ENCODE measurements at places on chromosomes 2 and 18.

GRCh38 chr2:240788482-240788881 is 31.5 kb downstream of the KIF1A start:
- no peak for DNase-seq

GRCh38 chr2:65436824-65437221 is 4.4 kb upstream of the SPRED2 start:
- no peak for DNase-seq

- DNase-seq: no peak
Measured at GRCh38 chr2:43107679-43108078, 118.7 kb downstream of the ZFP36L2 start.

DNA sequence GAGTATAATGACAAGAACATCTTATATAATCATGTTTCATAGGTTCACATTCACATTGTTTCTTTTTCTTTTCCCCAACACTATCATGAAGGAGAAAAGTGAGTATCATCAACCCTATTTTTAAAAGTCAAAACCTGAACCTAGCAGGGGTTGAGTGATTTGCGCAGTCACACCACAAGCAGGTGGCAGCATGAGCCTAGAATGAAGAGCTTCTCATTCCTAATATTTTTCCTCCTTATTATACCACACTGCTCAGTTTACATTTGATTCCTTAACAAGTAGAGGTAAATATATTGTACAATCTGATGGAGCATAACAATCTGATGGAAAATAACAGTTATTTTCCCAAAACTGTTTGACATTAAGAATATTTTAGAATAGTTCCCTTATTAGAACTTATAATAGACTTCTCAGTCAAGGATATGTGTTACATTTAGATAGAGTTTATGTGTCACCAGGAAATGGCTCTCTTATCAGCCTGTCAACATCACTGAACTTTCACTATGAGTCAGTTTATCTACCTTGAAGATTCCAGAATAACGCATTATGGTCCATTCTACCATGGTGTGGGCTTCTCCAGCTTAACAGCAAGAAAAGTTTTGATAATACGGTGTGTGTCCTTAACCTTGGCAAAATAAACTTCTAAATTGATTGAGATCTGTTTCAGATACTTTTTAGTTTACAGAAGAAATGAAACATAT is 119.5 kb downstream of the NEB start:
- no peak for DNase-seq

GRCh38 chr2:36672199-36672598 is 24.3 kb upstream of the VIT start:
- DNase-seq: no peak

DNA sequence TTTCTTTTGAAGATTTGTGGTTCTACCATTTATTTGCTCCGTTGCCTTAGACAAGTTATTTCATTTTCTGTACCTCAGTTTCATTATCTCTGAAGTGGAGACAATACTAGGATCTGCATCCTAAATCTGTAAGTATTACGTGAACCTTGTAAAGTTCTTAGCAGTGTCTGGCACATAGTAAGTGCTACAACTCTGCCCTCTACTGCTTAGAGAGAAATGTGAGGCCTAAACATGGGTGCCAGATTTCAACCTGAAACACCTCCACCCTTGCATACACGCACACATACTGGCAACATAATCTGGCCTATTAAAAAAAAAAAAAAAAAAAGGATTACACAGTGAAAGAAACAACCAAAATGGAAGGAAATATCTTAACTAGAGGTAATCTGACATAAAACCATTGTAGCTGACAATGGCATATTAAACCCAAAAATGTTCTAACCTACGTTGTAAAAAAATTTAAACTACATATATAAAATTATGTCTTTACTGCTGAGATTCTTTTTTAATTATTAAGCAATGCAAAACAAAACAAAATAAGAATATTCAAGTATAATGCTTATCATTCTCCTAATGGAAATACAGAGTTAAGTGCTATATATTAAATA is 132.6 kb downstream of the MAP2 start:
- no peak for DNase-seq

GRCh38 chr2:25204190-25204838 is 35.9 kb upstream of the POMC start:
- DNase-seq: no peak

DNA sequence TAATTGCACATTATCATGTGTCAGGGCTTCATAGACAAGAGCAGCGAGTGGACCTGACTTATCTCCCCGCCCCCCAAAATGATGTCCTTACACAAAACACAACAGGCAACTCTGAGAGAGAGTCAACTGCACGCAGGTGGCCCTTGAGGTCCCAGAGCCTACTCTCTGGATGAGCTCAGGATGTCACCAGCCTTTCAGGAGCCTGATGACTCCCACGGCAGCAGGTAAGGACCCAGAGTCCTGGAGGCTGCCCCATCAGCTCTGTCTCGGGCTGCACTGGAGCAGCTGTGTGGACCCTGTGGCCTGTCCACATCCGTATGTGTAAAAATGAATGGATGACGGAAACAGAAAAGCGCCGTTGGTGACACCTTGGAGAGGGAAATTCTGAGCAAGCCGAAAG is 130.9 kb downstream of the HDAC4 start:
- DNase-seq: no peak

- no peak for DNase-seq
Measured at GRCh38 chr2:143146815-143147530, 17.8 kb downstream of the ARHGAP15 start.

- no peak for DNase-seq
Measured at GRCh38 chr18:22169011-22169888, at the start of gene GATA6. GATA6 (plus strand) TSS chr18:22169589; CDS start chr18:22171145, 1,556 bp downstream.

DNA sequence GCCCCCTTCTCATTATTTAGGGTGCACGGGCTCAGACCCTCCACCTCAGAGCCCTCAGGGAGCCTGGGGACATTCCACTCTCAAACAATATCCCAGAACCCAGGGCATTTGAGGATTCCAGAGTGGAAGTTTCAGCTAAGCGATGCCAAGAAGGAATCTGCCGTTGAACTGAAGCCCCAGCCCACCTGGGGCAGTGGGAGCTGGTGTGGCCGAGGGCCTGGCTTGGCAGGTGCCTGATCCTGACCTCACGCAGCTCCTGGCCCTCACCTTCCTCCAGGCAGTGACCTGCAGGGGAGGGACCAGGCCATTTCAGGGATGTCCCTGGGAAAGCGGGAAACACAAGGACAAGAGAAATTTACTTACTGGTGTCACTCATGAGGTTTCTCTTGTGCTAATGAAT is 58.2 kb downstream of the ACKR3 start:
- no peak for DNase-seq

DNA sequence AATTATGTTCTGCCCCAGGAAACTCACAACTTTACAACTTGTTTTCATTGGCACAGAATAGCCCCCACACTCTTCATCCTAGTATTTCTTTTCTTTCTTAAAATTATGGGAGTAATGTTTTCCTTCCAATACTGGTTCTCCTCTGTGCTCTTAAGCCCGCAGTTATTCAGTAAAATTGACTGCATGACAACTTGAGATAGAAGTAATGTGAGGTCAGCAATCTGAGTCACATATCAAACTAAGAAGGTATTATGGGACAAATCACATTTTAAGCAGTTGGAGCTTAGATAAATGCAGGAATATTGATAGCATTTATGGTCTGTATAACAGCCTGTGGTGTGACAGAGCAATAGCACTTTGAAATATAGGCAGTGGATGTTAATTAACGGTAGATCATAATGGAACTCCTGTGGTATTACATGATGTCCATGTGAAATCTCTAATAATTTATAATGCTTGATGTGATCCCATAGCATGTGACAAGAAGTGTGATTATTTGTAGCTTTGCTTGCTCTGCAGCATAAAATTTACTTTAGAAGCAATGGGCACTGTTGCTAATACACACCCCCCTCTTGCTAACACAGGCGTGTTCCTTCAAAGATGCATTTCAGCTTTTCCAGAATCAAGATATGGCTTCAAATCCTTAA is 351.4 kb upstream of the CDH20 start:
- DNase-seq: no peak

DNA sequence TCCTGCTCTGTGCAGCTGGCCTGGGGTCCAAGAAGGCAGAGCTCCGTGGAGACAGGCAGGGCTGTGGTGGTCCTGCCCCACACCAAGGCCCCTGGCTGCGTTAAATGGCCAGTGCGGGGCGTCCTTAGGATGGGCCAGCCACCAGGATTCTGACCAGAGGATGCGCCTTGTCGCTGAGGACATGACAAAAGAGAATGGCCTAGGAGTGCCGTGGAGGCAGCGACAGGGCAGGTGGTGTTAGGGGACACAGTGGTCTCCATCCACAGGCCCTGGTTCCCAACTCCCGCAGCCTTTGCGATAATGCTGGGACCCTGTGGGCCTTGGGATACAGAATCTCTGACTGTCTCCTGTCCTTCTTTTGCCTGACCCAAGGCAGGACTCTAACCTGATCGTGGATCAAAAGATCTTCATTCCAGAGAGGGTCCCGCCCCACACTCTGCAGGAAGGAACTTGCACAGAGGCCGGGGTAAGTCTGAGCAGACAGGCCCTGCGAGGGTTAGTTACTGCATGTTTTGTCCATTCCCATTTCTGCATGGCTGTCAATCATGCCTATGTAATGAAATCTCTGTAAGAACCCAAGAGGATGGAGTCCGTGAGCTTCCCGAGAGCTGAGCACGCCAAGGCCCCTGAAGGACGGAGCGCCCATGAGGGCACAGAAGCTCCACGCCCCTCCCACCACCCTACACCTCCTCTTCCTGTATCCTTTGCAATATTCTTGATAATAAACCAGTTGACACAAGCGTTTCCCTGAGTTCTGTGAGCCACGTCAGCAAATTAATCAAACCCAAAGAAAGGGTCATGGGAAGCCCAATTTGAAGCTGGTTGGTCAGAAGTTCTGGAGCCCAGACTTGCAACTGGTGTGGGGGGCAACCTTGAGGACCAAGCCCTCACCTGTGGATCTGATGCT is 251.5 kb upstream of the SALL3 start:
- no peak for DNase-seq

DNA sequence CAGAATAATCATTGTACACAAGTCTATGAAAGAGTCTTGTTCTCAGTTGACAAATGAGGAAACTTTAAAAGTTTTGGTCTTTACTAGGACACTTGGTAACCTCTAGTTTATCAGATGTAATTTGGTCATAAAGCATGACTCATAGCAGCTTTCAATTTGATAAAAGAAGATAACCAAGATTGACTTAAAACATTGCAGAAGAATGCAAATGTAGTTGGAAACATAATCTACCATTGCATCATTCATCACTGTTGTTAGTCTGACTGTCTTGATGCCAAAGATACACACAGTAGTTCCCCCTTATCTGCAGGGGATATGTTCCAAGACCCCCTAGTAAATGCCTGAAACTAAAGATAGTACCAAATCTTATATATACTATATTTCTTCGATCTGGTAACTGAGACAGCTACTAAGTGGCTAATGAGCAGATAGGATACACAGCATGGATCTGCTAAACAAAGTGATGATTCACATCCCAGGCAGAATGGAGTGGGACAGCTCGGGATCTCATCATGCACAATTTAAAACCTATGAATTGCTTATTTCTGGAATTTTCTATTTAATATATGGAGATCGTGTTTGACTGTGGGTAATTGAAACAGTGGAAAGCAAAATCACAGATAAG is 131.4 kb upstream of the CCDC68 start:
- DNase-seq: no peak

- no peak for DNase-seq
Measured at GRCh38 chr2:191514613-191515012, 163.3 kb upstream of the NABP1 start.

DNA sequence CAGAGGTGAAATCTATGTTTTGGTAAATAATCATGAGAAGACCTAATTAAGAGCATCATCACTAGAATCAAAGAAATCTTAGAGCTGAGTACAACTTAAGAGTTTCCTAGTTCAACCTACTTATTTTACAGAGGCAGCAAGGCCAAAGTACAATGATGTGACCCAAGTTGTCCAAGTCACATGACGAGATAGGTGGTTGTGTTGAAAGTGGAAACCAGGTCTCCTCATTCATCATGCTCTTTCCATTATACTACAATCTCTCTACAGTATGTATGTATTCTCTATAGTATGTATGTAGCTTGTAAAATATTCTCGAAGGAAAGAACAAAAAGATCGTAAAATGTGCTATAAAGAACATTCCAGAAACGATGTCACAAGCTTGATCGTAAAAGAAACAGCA is 895.0 kb upstream of the FSHR start:
- DNase-seq: no peak

DNA sequence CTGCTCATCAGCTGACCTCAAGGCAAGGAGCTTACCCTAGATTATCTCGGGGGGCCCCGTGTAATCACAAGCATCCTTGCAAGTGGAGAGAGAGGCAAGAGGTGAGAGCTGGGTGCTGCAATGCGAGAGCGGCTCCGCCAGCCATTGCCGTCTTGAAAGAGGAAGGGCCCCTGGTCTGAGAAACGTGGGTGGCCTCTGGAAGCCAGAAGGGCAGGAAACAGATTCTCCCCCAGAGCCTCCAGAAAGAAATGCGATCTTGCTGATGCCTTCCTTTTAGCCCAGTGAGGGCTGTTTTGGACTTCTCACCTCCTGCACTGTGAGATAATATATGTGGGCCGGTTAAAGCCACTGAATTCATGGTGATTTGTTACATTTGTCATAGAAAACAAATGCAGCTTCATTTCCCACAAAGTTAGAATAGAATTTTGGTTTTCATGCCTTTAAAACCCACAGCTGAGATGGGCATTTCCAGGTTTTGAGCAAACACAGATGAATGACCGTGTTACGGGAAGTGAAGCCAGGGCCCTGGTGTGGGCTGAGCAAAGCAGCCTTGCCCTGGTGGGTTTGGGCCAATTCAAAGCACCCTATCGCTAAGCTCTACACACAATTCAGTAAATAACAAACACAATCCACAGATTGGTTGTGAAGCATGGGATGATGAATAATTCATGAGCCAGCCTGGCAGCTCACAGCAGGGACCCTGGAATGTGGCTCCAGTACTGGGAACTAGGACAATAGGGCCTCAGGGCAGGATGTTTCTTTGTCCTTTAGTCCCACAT is 319.9 kb upstream of the HS6ST1 start:
- no peak for DNase-seq

DNA sequence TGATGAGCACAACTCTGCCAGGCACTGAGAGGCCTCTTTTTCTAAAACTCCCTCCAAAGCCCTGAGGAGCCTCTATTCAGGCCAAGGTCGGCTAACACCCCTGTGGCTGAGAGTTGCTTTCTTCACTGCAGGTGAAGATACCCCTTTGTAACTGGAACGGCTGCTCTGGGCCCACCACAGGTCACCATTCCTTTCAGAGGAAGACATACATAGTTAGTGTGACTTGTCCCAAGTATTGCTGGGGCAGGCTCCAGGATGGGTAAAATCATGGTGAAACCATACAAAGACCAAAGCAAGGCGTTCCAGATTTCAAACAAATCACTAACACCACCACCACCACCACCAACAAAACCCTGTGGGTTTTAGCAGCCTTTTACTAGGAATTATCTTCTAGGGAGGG is 36.8 kb downstream of the CHST10 start:
- no peak for DNase-seq

GRCh38 chr2:15092691-15093090 is 460.2 kb downstream of the LRATD1 start:
- no peak for DNase-seq

- no peak for DNase-seq
Measured at GRCh38 chr2:79757526-79757925, 244.7 kb downstream of the CTNNA2 start.

- DNase-seq: no peak
Measured at GRCh38 chr2:221896505-221897151, 324.5 kb upstream of the EPHA4 start.

GRCh38 chr2:230697676-230698075 is 15.0 kb upstream of the CAB39 start:
- no peak for DNase-seq
